ENCODE measurements at places on chromosomes 1 and 21.

- DNase-seq, result no peak
Measured at GRCh38 chr1:97929874-97930851, 9.3 kb upstream of the DPYD start.

DNA sequence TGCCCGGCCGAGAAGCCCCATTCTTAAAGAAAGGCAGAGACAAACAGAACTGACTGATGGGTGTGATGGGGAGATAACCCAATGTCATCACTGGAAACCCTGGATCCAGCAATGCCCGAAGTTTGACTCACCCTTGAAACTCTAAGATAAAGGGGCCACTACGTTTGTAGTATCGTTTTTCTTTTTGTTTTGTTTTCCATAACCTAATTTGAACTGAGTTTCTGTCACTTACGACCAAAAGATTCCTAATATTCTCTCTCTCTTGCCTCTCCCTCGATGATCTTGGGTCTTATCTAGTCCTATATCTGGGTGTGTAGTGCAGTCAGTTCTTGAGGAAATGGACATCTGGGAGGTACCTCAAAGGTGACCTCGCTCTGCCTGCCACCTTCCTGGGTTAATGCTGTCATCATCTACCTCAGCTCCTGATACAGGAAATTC lies 57.8 kb upstream of the ID3 start:
- DNase-seq, result no peak

DNA sequence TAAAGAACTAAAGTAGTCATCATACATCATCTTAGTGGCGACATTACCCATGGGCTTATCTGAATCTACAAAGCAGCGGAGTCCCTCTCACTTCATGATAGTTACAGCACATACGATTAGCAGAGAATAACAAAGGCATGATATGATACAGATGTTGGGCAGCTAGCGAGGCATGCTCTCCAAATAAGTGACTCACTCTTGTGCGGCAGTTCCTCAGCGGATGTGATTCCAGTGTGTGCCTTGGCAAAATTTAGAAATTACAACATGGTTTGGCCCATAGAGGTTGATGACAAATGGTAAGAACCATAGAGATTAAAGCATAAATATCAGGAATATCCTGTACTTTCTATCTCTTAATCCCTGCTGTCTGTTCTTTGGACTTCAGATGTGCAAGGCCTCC lies 48.1 kb upstream of the PAXBP1 start:
- no peak for DNase-seq

GRCh38 chr1:231923491-231924041 lies 297.0 kb downstream of the DISC1 start:
- DNase-seq, result no peak

GRCh38 chr1:155080312-155081228 lies 1.9 kb downstream of the EFNA3 start:
- no peak for DNase-seq

- DNase-seq, result no peak
Measured at GRCh38 chr1:160776178-160776577, 19.8 kb upstream of the LY9 start.

DNA sequence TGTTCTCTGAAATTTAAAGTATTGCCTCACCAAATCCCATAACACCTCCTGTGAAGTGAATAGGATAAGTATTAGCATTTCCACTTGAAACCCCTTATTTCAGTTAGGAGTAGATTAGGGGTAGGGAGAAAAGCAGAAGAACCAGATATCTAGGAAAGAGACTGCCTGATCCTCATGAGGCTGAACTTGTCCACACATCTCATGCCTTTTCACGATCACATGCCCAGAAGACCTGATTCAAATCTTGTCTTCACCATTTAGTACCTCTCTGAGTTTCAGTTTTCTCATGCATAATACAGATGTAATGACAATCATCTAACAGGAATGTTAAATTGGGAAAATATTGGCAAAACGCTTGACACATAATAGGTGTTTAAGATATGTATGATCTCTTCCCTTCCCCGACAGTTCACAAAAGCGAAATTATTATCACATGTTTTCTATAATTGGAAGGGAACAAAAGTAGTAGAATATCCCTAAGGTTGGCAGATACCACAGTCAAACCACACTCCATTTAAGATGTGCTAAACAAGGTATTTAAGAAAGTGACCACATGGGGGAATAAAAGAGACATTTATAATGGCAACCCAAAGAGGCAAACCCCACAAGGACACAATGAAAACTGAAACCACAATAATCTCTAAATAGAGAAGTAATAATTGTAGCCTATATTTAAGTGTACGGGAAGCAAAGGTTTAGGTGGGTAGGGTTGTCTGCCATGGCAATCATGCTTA lies 25.2 kb downstream of the GFI1 start:
- no peak for DNase-seq

- no peak for DNase-seq
Measured at GRCh38 chr21:28193189-28193588, 799.5 kb downstream of the LTN1 start.

- DNase-seq, result no peak
Measured at GRCh38 chr1:115092175-115092574, 2.9 kb upstream of the TSPAN2 start.

DNA sequence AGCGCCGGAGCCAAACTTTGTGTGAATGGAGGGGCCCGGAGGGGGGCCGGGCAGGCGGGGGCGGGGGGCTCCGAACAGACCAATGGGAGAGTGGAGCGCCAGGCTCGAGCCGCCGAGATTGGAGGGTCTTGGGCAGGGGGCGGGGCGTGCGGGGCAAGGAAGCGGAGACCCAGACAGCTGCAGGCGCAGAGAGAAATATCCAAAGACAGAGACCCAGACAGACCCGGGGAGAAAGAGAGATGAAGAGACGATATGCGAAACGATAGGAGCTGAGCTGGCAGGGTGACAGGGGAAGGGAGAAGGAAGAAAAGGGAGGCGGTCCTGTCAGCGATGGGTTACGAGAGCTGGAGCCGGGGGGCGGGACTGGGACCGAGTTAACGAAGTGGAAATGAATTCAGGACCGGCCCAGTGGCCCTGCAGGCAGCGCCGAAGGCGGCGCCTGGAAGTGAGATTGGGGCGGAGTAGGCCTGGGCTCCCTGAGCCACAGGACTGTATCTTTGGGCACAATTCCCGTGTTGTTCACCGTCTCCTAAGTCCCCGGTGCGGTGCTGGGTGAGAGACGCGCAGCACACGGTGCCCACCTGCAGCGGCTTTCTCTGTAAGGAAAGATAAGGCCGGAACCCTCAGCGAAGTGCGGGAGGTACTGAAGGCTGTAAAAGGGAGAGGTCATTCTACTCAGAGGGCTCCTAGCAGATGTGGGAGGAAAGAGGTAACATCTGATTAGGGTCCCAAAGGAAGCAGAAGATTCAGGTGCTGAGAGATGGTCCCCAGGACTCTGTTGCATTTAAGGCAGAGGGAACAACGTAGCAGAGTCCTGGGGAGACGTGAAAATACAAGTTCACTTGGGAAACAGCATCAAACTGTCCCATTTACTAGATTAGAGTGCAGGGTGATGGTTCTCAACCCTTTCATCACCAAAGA lies 543 bp upstream of the KCNJ10 start:
- DNase-seq, result no peak

DNA sequence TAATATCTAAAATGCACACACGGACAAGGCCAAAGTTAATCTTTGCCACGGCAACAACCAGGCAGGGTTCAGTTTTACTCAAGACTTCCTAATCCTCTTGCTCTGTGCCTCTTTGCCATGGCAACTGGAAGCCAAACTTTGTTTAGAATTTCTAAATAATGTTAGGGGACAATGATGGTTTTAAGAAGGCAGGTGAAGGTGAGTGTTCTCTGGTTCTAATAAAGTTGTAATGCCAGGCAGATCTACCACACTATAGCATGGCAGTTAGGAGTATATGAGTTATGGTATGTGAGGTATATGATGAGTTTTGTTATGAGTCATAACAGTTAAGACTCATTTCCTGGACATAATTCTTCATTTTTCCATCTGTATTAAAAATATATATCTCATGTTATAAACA lies 2.7 kb downstream of the PTPRC start:
- no peak for DNase-seq

- DNase-seq, result peak; percentile 85
Measured at GRCh38 chr1:184890539-184890973, 83.8 kb downstream of the NIBAN1 start.

DNA sequence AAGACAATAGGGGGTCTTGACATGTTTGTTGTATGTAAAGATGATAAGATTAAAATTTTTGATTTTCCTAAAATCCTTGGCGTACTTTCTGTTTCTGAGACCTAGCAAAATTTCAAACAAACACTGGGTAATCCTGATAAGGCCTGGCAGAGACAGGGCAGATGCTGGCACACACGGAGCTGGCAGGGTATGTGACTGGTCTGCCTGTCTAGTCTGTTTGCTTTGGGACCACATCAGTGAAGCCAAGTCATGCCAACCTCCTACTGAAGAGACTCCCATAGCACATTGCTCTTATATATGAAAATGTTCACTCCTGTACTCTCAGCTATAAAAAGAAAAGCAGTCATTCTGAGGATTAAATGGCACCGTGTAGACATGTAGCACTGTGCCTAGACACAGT lies 14.1 kb downstream of the TOR3A start:
- no peak for DNase-seq

DNA sequence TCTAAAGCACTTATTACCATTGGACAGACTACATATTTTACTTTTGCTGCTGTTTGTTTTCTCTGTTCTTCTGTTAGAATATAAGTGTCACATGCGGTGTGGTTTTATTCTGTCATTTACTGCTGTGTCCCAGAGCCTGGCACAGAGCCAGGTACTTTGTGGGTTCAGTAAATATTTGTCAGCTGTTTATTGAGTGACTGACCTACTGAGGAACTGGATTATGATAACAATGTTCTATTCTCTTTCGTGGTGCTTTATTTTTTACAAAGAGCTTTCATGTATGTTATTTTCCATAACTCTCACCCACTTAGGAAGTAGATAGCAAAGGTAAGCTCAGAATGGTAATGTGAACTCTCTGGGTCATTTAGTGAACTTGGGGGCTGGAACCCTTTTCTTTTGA lies 118.8 kb downstream of the RWDD3 start:
- DNase-seq, result no peak

- DNase-seq, result no peak
Measured at GRCh38 chr1:163076446-163076845, 7.3 kb downstream of the RGS4 start.

- no peak for DNase-seq
Measured at GRCh38 chr1:46595127-46595526, 8.9 kb downstream of the MKNK1 start.
